Myocyte (in vitro differentiated cells): ENCODE measurements at places on chromosomes 4 and X.

DNA sequence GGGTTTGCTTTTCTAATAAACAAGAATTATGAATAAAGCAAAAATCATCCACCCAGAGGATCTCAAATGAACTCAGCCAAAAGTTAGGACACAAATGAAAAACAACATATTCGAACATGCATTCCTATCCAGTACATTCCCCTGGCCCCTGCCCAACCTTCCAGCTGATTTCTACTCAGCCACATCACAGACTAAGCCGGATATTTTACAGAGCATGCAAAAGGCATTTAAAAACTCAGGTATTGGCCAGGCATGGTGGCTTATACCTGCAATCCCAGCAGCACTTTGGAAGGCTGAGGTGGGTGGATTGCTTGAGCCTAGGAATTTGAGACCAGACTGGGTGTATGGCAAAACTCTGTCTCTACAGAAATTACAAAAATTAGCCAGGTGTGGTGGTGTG, 54.6 kb downstream of the RELL1 start:
- DNase-seq: no peak

DNA sequence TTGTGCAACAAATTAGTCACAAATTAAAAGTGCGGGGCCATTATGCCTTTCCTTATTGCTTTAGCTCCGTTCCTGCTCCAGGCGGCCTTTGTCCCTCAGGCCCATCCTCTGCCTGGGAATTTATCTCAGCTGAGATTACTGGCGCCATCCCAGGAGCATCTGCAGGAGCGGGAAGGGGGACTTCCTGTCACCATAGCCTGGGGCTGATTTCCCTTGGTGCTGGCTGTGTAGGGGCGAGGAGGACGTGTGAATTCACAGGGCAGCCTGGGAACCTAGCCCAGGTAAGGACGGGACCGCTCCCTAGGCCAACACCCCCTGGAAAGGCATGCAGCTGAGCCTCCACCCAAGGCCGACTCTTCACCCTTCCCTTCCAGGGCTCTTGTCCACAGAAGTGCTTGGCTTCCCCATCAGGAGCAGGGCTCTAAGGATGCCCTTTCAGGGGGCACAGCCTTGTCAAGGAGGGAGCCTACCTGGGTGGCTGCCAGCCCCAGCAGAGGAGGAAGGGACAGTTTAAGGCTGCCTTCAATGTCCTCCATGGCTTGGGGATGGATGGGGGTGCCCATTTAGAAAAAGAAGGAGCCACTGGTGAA, 72.6 kb upstream of the NKX1-1 start:
- DNase-seq: no peak

DNA sequence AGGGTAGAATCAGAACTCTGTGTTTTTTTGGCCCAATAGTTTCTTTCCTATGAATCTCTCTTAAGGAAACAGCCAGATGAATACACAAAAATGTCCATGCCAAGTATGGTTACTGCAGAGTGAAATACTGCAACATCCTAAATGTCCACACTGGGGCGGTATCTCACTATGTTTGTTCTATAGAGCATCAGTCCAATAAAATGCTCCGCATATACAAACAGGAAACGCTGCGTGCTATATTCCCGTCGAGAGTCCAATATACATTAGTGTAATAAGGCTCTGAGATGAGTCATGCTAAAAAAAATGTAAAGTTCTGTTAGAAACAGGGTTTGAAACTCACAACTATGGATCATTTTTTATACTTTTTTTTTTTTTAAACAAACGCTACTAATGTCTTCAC, 72.9 kb upstream of the ENOX2 start:
- peak; percentile 39 for DNase-seq

GRCh38 chr4:142353149-142353738, 492.9 kb downstream of the INPP4B start:
- peak; percentile 73 for DNase-seq

DNA sequence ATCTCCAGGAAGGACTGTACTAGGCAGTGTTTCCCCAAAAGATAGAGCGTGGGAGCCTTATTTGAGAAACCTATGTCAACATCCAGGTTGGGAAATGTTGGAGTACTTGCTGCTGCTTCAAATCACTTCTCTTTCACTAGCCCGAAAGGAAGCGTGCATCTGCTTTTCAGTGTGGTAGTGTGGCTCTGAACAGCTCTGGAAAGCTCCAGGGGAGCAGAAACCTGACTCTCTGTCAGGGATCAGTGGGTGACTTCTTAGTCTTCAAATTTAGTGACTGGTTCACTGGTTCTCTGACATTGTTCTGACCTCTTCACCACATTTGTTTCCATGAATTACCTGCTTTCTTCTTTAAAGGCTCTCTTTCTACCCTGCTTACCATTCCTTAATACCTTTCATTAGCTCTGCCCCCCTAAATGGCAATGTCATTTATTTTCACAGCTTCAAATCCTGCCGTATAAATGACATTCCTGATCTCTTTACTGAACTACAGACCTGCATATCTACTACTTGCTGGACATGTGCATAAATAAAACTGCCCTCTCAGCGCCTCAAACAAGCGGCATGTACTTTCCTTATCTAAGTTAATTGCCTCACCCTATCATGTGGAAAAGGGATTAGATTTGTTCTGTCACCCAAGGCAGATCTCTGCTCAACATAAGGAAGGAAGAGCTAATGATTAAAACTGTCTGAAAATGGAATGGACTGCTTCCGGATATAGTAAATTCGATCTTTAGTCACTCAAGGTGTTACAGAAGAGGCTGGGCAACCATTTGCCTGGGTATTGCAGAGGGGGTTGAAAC, 37.0 kb downstream of the DLG3 start:
- DNase-seq: no peak

- DNase-seq: no peak
Observed at GRCh38 chrX:27882695-27883094, 74.9 kb downstream of the MAGEB10 start.
